Activated CD8-positive, alpha-beta memory T cell treated with anti-CD3 and anti-CD28 coated beads, Interleukin-2, amount 10 ng/mL, durations not matched to agents 7 days and 5 days (primary cell): ENCODE measurements at places on chromosomes 5 and 9. TPM values are rescaled to one million over a fixed set of nuclear protein-coding genes. Genes with fewer than 3 reads are reported as not detected.

The TEK gene
- not detected for total RNA-seq

The ARHGEF37 gene
- total RNA-seq: 0.37 TPM

The NR2F1 gene
- not detected for total RNA-seq

The C5orf52 gene
- not detected for total RNA-seq

The TUT7 gene
- total RNA-seq: 44.9 TPM

The CD72 gene
- 11.4 TPM for total RNA-seq

The FKTN gene
- 16.4 TPM for total RNA-seq

The PAEP gene
- total RNA-seq: not detected

The WDR70 gene
- total RNA-seq: 39.3 TPM

The PCDHGB4 gene
- 0.09 TPM for total RNA-seq

The RNF180 gene
- total RNA-seq: not detected

The CDKN2B-AS1 gene
- total RNA-seq: 3.4 TPM

The NR6A1 gene
- 1.2 TPM for total RNA-seq

The PDLIM7 gene
- 72.9 TPM for total RNA-seq

The ZBED3 gene
- total RNA-seq: 0.58 TPM

The DOLPP1 gene
- 23.7 TPM for total RNA-seq

The HAND1 gene
- not detected for total RNA-seq

The KLF9 gene
- 12.2 TPM for total RNA-seq

The ADAMTS6 gene
- 4.0 TPM for total RNA-seq

The MAP3K1 gene
- total RNA-seq: 20.9 TPM

The SNX18 gene
- total RNA-seq: 35.2 TPM

The DDX4 gene
- 0.29 TPM for total RNA-seq

The CFAP157 gene
- not detected for total RNA-seq

The DRD1 gene
- total RNA-seq: not detected

The POU5F2 gene
- 2.0 TPM for total RNA-seq

The F12 gene
- 1.3 TPM for total RNA-seq

The APBA1 gene
- total RNA-seq: 0.79 TPM

The PTPN3 gene
- total RNA-seq: 0.50 TPM

The GMCL2 gene
- total RNA-seq: not detected

The FRRS1L gene
- total RNA-seq: not detected

The CAMSAP1 gene
- total RNA-seq: 22.7 TPM

The CCL21 gene
- not detected for total RNA-seq

The FAM221B gene
- total RNA-seq: not detected

The LCNL1 gene
- total RNA-seq: 0.09 TPM

The ANKRD34B gene
- total RNA-seq: not detected

The MEF2C gene
- 0.19 TPM for total RNA-seq

The TMEM215 gene
- not detected for total RNA-seq
